ENCODE measurements at places on chromosomes 4 and X.

GRCh38 chr4:48844843-48845242, 14.0 kb downstream of the OCIAD1 start:
- DNase-seq, result no peak

- no peak for DNase-seq
These were observed 113.7 kb upstream of the LSM6 start for GRCh38 chr4:146061610-146062334.

DNA sequence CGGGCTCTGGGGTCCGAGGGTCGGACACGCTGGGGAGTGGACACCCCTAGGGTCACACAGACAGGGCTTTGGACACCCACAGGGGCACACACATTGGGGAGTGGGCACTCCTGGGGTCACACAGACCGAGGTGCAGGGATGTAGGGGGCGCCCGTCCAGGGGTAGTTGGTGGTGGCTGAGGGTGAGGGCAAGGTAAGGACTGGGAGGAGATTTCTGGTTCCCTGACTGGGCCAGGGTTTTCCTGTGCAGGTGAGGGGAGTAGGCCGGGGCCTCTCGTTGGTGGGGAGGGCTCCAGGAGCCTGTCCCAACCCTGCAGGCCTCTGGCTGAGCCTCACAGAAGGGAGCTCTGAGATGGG, 21.9 kb upstream of the WDR45 start:
- no peak for DNase-seq

DNA sequence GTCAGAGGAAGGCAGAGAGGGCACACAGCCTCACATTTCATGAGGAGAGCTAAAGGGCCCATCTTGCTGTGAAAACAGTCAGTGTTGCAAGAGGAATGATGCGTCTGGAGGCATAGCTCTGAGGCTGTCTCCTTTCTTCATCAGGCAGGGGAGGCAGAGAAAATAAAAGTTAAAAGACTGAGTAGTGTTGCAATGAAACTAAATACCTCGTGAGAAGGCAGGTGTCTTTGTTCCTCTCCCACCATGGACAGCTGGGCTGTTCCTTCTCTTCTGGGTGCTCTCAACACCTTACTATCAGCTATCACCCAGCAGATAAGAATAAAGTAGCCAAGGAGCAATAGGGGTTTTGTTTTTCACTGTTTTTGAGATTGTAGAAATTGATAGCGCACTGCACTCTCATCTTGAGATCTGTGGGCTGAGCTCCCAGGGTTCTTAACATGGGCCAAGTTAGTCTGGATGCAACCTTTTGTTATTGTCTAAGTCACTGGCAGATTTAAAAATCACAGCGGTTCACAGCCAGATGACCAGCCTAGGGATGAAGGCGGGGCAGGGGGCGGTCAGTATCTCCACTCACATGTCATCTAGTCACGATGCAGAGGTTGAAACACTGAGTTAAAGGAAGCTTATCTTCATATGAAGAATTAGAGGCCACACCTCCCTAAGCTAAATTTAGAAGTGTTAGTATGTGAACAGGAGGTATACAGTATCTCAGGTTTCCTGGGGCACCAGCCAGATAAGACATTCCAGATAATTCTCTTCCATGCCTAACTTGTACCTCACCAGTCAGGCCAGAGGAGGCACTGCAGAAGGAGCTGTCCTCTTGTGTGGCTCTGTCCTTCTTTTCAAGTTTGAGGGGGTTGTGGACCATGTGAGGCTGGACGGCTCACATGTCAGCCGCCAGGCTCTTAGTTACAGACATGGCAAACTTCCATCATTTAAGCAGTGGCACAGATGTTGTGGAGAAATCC, 36.9 kb downstream of the PARM1 start:
- no peak for DNase-seq

DNA sequence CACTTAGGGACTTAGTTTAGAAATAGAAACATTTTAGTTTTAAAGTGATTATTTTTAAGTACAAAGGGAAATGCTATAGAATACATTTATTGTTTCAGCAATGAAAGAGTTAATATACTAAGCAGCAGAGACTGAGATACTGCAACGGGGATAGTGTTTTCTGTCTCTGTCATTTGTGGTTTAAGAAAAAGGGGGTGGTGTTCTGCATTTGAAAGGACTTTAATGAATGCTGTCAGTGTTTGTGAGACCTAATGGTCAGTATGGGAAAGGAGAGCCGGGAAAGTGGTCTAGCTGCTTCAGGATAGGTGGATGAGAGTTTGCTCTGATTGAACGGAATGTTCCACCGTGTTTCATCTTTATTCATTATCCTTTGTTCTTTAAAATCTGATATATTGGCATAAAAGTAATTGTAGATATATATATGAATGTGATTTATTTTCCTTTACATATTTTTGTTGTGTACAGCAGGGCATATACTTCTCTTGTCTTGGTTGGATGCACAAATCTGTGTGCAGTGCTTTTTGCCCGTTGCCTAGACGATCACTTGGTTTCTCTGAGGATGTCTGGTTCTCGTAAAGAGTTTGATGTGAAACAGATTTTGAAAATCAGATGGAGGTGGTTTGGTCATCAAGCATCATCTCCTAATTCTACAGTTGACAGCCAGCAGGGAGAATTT, at the start of gene KLHL5:
Gene KLHL5 (plus strand): TSS at position 139 of the 676 bp plus-strand sequence. CDS start 421 bp downstream, at position 560.
- DNase-seq, result no peak

GRCh38 chr4:24742773-24743172, 52.6 kb upstream of the SOD3 start:
- no peak for DNase-seq

DNA sequence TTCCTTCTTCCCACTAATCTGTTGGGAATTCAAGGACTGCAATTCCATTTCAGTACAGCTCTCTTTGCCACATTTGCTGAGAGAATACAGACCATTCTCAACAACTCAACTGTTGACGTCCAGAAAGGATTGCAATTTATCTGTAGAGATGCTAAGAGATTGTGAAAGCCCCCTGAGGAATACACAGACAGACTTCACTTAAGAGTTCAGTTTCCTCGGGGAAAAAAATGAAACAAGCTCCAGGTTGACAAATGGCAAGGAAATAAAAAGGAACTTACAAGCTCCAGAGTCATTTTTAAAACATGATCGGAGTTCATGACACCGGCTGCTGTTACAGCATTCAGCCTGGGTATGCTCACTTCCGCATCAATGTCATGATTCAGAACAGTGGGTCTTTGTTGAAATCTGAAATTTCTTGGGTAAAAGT, 13.8 kb downstream of the TLR10 start:
- DNase-seq, result no peak

DNA sequence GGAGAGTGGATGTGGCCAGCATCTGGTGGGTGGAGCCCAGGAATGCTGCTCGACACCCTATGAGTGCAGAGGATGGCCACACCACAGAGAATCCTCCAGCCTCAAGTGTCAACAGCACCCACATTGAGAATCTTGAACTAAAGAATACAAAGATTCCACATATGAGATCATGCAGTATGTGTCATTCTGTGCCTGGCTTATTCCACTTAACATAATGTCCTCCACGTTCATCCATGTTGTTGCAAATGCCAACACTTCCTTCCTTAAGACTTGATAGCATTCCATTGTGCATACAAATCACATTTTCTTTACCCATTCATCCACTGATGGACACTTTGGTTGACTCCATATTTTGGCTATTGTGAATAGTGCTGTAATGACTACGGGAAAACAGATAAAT, 145.8 kb downstream of the PRKX start:
- no peak for DNase-seq

DNA sequence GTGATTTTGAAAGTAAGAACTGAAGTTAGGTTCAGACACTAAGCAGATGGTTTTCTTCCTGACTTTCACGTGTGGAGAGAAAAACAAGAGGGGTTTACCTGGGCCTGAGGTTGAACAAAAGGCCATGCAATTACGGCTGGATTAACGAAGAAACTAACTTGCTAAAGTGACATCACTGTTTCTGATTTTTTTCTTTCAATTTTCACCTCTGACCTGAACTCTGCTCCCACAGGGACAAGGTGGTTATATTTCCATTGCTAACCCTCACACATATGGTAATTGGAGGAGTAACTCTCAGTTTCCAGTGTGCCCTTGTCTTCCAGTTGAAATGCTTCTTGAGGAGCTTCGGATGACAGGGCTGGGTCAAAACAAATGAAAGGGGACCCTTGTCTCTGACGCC, 38.0 kb downstream of the MSN start:
- peak; percentile 70 for DNase-seq

DNA sequence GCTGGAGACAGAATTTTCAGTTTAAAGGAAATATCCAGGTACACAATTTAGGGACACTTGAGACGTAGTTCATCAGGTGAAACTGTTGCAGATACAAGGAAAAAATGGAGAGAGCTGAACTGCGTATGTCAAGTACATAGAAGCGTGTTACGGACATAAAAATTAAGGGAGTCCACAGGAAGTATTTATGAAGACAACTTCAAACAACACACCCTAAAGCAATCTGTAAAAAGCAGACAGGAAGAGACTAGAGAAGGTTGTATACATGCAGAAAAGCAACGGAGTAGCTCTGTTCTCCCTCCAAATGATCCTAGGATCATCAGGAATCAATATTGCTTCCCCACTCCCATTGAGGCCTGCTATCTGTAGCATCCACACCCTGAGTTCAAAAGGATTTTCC, 5.8 kb downstream of the CASK start:
- DNase-seq, result no peak

DNA sequence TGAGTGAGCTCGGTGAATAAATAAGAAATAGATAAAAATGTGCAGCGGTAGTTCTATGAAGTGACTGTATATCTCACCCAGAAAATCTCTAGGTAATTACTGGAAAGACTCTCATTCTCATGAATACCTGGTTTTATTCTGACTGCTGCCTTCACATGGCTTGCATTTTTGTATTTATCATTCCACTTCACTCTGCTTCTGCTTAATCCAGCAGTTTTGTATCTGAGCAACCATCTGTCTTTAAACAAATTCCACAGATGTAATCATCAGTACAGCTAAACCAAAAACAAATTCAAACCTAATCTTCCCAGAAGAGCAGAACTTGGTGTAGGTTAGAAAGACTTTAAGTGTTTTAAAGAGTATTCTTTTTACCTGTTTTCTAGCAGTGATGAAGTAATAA, 11.2 kb upstream of the ALB start:
- no peak for DNase-seq

DNA sequence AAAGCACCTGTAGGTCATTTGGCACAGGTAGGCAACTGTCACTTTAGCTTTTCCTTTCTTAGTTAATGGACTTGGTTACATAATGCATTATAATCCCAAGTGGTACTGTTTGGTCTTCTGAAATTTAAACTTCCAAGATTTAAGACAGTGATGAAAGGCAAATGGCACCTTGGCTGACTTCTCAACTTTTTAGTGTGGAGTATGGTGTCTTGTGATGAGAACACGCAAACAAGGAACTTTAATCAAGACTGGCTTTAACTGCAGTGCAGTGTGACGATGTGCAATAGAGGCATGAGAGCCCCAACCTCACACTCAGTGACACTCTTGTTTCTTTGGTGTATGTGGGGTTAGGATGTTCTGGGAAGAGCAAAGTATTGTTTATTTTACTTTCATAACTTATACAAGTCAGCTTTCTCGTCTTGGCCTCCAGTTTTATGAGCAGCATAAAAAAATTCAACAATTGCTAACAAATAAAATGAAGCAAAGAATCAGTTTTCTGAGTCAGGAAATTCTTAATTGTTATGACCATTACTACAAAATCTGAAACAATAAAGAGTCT, 171.9 kb downstream of the MAD2L1 start:
- DNase-seq, result no peak

- no peak for DNase-seq
These were observed 54.0 kb downstream of the GC start for GRCh38 chr4:71729856-71730255.

- DNase-seq, result no peak
These were observed 1043.1 kb upstream of the TENM3 start for GRCh38 chr4:181200076-181200475.

- no peak for DNase-seq
These were observed 184.4 kb downstream of the SH2D1A start for GRCh38 chrX:124530803-124531202.

DNA sequence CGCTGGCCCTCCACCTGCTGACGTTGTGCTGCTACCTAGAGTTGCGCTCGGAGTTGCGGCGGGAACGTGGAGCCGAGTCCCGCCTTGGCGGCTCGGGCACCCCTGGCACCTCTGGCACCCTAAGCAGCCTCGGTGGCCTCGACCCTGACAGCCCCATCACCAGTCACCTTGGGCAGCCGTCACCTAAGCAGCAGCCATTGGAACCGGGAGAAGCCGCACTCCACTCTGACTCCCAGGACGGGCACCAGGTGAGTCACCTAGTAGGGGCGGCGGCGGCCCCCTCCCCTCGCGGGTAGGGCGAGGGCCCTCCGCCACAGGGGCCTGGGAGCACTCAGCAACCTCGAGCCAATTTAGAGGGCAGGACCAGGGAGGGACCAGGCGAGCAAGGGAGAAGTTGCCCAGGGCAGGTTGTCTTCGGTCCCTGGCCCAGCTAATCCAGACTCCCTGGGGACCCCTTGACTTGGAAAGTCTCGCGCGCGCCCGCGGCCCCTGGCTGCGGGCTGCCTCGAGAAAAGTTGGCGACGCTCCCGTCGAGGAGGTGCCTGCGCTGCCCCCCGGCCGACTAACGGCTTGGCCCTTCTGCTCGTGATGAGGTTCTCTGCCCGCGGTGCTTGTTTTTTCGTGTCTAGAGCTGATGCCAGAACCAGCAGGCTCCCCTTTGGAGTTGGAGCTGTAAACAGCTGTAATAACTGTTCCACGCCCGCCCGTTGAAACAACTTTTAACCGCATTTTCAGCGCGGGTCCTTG, 717 bp downstream of the EDA start:
- peak; percentile 12 for DNase-seq

- peak; percentile 24 for DNase-seq
These were observed 139.9 kb upstream of the ETNPPL start for GRCh38 chr4:108902769-108903168.

GRCh38 chrX:124035657-124036056, 74.2 kb downstream of the STAG2 start:
- no peak for DNase-seq

DNA sequence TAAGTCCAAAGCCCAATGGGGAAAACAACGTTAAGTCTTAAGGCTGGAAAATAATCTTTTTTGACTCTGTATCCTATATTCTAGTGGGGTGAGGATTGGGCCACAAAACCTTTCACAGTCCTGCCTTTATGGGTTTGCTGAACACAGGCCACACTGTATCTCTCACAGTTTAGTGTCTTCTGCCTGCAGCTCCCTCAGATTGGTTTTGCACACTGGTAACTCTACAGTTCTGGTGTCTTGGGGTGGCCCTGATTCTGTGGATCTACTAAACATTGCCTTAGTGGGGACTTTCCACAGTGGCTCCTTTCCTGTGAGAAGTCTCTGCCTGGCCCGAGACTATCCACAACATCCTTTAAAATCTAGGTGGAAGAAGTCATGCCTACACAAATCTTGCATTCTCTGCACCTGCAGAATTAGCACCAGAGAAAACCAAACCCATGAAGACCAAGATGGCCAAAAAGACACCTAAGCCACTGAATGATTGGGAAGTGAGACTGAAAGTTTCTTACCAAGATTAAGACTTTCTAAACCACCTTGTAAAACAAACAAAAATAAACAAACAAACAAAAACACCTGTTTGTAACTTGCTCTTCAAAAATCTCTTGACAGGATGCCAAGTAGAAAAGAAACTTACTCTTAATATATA, 150.4 kb upstream of the PCDH10 start:
- DNase-seq, result peak; percentile 57

- DNase-seq, result no peak
These were observed 204.9 kb downstream of the APBB2 start for GRCh38 chr4:41009411-41009810.

GRCh38 chr4:114558446-114559020, 40.1 kb upstream of the UGT8 start:
- no peak for DNase-seq

All from MM.1S (cell line).